ENCODE measurements at places on chromosomes 3 and 15.
A peak's percentile ranks its signal among the peaks of the same experiment; 100 is the strongest.

GRCh38 chr3:28994161-28994905 is 286.5 kb upstream of the RBMS3 start:
- DNase-seq, result no peak

DNA sequence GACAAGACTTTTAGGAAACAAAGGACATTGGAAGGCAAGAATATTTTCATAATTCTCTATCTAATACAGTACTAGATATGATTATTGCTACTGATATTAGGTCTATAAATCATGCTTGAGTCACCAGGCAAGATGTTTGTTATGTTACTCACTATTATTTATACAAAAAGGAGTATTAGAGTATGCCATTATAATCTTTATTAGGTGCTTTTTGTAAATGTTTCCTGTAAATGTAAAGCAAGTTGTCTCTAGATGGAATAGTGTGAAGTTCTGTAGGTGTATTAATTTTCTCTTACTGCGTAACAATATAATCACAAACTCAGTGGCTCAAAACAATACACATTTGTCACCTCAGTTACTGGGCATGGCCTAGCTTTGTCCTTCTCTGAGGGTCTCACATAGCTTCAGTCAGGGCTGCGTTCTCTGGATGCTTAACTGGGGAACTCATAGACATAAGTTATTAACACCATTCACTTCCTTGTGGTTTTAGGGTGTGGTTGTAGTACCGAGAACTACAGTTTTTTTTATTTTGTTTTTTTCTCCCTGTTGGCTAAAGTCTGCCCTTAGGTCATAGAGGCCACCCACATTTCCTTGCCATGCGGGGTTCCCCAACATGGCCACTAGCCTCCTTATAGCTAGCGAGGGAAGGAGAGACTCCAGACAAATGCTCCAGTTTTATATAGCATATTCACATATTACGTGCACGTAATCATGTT is 20.3 kb upstream of the MAP3K13 start:
- no peak for DNase-seq

DNA sequence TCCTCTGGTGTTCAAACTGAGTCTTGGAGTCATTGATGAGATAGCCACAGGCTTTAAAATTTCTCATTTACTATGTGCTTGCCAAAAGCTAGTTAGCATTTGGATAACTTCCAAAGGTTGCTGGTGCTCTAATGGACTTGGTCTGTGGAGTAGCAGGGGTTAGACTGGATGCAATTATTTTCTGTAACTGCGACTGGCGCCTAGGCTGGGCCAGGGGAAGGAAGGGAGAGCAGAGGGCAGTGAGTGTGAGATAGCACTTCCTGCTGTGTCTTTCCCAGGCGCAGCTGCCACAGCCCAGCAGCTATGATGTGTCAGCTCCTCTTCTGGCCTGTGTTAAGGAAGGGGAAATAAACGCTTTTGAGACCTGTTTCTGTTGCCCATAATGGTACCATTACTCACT is 98.6 kb downstream of the MYRIP start:
- no peak for DNase-seq

- DNase-seq, result no peak
These were observed 93.2 kb downstream of the MAGI1 start for GRCh38 chr3:65945480-65945879.

DNA sequence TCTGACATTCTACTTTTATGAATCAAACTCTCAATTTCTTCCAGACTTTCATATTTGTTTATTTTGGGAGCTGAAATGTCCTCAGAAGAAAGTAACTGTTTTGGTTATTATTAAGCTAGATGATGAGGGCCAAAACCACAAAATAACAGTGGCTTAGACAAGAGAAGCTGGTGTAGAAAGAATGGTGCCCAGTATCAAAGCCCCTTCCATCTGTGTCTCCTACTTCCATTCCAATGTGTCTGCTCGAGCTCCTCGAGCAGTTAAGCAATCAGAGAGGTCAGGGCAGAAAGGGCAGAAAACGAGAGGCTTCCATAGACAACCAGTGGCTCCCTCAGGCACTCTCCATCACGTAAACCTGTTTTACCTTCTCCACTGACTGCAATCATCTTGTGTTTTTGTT is 59.7 kb upstream of the MAGI1 start:
- no peak for DNase-seq

DNA sequence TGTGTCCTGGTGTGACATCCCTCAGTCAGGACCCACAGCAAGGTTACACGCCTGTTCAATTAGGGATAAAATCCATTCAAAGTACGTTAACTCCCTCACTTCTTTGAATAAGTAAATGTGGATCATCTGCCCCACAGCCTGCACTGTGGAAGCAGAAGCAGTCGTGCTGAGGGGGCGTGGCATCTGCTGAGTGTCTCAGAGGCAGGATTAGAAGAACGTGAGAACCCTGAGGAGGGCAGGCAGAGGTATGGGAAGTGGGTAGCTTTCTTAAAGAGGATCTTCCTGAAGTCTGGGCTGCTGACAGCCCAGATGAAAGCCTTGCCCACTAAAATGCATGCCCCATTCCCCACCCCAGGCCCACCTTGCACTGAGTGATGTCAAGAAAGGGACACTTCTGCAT is 28.5 kb downstream of the CRABP1 start:
- no peak for DNase-seq

DNA sequence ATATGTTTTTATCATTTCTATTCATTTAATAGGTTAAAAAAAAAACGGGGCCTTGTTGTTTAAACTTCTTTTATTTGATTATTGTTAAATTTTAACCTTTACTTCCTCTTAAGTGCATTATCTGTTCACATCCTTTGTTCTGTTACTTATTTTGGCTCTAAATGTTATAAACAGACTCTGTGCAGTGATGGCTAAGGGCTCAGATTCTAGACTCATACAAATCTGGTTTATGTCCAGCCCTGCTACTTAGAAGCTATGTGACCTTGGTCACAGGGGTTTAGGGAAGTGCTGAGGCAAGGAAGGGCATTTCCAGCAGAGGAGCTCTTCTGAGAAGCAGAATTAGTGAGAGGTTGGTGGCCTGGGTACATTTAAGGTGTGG is 55.3 kb upstream of the VILL start:
- no peak for DNase-seq

DNA sequence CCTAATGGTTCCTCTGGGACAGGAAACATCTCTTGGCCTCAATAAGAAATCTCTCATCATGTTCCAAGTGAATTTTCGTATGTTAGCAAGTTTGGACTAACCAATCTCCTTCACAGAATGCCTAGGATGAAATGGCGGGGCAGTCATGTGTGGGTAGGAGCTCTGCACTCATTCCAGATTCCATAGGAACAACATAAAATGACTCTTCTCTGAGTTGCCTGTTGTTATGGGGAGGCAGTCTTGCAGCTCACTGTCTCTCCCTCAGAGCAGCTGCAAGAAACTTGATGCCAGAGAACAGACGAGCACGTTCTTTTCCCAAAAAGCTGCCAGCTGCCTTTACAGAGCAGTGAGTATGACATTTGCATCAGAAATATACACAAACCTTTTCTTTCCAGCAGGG is 34.1 kb downstream of the SPATA12 start:
- no peak for DNase-seq

DNA sequence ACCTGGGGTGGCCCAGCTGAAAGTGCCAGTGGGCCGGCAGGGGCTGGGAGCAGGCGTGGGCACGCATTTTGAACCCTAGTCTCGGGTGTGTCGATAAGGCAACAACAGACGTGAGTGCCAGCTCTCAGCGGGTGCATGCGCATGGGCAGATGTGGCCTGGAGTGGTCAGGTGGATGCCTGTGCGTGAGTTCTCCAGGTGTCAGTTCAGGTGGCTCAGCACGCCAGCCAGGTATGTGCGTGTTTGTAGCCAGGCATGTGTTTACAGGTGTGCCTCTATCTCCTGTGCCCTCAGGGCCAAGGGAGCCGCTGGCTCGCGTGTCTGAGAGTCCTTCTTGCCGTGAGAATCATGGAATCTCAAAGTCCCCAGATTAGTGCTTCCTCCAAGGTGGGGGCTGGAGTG is 14.8 kb downstream of the CYP1A2 start:
- DNase-seq, result no peak

GRCh38 chr3:61353382-61353781 is 102.1 kb upstream of the FHIT start:
- no peak for DNase-seq

GRCh38 chr15:73959012-73959581 is 32.8 kb downstream of the LOXL1 start:
- no peak for DNase-seq

DNA sequence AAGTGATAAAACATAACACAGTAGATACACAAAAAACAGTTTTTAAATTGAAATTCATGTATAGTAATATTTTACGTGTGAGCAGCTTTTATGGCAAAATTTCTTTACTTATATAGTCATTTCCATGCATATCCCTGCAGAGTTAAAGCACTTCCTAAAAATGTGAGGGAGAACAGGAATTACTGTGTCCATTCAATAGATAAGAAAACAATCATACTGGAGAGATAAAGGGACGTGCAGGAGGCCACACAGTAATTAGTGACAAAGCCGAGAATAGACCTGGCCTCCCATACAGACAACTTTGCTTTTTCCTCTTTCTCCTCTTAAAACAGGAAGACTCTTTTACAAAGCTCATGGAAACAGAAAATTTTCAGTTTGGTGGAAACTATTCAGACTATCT is 247.5 kb downstream of the CDIN1 start:
- no peak for DNase-seq

DNA sequence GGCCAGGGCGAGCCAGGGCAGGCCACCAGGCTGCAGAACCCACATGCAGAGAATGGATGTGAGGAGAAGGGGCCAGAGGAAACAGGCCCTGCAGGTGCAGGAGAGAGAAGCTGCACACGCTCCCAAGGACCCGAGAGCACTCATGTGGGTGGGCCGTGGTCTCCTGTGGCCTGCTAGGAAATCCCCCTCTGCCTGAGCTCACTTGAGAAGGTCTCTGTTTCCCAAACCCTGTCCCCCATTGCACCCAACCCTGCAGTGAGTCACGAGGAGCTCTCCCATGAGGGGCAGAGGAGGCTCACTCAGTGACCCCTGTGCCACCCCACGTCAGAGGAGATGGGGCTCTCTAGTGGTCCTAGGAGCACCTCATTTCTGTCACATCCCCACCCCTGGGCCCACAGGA is 111.1 kb downstream of the KLF13 start:
- no peak for DNase-seq

- peak; percentile 69 for DNase-seq
These were observed 47.1 kb downstream of the CMTM7 start for GRCh38 chr3:32438596-32439344.

GRCh38 chr15:87591042-87591441 is 665.5 kb downstream of the NTRK3 start:
- no peak for DNase-seq

- no peak for DNase-seq
These were observed 17.4 kb upstream of the MINDY4B start for GRCh38 chr3:150922611-150923010.

- DNase-seq, result no peak
These were observed 1.4 kb upstream of the IL17RC start for GRCh38 chr3:9915254-9916141.

DNA sequence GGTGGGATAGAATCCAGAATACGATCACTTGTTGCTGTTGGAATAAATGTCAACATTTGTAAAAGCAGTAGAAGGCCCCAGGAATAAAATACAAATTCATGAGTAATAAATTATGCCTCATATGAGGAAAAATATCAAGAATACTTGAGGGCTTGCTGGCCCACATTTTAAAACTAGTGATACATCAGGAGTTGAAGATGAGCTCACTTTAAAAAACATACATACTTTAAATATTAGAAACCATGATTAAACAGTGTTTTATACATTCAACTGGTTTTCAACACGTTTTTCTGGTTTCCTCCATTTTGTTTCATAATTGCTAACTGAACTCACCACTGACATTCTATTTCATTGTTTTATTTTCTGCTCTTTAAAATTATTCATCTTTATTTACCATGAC is 141.4 kb downstream of the TFG start:
- DNase-seq, result no peak

GRCh38 chr3:88113311-88114162 is 36.2 kb upstream of the C3orf38 start:
- peak; percentile 52 for DNase-seq

GRCh38 chr15:26134812-26135211 is 271.7 kb upstream of the ATP10A start:
- no peak for DNase-seq

- DNase-seq, result peak; percentile 97
These were observed 1.1 kb upstream of the SMAD6 start for GRCh38 chr15:66700802-66701421.

- no peak for DNase-seq
These were observed 55.4 kb downstream of the MAGEF1 start for GRCh38 chr3:184656458-184656828.

DNA sequence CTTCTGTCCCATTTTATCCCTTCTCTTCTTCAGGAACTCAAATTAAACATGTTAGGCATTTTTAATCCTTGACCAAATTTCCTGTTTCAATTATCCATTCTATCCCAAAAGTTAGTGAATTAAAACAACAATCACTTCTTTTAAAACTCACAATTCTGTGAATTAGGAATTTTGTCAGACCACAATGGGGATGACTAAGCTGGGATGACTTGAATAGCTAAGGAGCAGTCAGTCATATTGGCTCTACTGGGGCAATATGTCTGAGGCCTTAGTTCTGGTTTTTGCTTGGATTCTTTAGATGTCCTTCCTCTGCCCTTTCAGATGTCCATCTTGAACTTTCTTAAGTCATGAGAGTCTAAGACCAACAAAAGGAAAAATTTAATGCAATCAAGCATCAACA is 178.2 kb upstream of the TGFBR2 start:
- no peak for DNase-seq

DNA sequence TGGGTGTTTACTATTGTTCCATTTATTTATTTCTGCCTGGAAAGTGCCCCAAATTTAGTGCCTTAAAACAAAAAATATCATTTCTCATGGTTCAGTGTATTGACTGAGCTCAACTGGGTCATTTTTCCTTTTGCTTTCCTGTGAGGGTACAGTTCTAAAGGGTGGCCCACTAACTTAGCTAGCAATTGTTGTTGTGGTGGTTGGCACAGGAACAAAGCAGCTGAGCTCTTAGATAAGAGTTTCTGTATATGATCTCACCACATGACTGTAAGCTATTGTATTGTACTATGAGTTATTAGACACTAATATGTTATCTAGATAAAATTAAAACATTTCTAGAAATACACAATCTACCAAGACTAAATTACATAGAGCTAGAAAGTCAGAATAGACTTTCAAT is 1283.7 kb downstream of the OTOL1 start:
- DNase-seq, result no peak

DNA sequence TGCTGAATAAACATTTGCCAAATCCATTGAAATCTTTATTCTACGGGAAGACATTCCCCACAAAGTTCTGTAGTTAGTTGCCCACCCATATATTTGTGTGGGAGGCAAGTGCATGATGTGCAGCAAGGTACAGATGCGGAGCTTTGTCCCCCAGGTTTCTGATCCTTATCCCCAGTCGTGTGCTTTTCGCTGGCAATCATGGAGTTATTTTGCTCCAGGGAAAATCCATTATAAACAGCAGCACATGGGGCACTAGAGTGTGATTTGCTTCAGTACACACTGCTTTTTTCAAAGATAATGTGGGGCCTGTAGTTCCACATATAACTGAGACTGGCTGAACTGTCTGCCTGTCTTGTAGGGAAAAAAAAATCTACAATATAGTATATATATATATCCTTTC is 132.1 kb downstream of the FEZF2 start:
- no peak for DNase-seq

- no peak for DNase-seq
These were observed 28.9 kb upstream of the BHLHE40 start for GRCh38 chr3:4950351-4950784.
